ENCODE measurements at places on chromosomes 6 and 20.
A peak's percentile ranks its signal among the peaks of the same experiment; 100 is the strongest.

DNA sequence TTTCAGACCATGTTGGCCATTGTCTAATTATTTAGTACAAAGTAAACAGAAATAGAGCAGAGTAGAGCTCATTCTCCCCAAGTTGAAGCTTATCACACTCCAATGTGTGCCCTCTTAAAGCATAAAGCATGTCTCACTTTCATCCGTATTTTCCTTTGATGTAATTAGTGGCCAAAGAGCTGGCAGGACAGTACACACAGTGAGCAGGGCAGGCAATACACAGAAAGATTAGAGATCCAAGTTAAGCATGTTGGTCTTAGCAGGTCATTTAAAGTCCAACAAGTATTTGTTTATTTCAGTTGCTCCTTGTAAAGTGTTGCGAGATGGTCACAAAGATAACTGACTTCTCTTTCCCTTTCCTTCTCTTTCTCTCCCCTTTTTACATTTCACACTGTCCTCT lies 47.2 kb downstream of the RFX6 start:
- ATAC-seq: no peak

DNA sequence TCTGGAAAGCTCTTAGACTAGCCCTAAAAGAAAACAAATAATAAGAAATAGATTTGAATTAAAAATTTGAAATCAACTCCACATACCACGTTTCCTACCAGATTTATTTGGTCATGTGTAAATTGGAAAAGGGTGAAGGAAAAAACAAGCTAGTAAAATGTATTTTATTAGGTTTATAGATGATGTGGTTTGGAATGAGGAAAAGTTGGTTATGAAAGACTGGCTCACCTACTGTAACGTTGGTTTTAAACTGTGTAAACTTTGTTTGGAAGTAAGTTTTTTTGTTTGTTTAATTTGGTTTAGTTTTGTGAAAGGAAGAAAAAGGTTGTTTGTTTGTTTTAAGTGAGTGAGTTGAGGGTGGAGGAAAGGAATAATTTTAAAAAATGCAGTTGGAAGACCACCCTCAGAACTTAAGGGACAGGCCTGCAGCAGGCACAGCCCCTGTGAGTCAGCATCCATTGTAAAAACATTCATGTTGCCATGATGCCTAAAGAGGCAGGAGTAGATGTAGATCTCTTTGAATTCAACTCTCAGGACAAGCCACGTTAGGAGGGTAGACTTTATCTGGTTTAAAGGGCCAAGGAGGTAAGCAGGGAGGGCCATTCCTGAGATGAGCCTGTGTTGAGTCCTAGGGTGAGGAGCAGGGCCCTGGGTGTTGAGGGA lies 93.7 kb upstream of the SCGN start:
- ATAC-seq: no peak

- no peak for ATAC-seq
These were observed 93.7 kb upstream of the EDN1 start for GRCh38 chr6:12196326-12196936.

DNA sequence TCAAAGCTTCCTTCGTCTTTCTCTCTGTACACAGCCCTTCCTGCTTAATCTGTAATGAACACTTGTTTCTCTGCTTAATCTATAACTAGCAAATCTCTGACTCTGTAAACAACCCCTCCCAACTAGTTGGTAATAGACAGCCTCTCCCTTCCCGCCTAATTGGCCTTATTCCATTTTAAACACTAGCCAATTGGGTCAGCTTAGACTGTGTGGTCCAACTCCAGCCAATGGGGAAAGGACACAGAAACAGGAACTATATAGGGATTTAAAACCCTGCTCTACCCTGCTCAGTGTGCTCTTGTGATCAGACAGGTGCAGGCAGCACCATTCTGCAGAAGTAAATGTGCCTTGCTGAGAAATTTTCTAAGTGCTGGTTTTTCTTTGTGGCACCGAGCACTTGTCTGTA lies 18.5 kb downstream of the CHD6 start:
- no peak for ATAC-seq

GRCh38 chr20:44596876-44597275 lies 14.5 kb downstream of the PKIG start:
- ATAC-seq: peak; percentile 84

DNA sequence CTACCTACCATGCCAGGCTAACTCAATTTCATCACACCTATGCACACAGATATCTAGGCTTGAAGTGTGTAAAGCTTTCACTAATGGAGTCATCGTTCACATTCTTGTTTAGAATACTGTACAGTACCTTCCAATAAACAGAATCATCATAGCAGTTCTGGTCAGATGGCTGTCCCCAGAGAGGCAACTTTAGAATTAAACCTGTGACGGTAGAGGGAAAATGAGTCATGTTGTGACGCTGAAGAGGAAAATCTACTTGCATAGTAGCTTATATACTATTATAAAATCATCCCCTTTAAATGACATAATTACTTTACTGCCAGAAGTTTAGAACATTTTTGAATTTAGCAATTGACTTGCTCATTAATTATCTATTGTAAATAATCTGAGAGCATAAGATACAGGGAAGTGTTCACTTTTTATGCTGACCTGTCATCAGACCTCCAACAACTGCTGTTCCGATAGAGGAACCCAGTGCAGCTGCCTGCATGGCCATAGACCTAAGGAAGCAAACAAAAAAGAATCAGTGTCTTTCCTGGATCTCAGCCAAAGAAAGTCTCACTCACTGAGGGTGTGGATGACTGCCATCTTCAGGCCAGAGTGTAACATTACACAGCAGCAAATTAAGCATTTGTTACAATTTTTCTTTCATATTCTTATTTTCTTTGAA lies 29.8 kb downstream of the RHAG start:
- peak; percentile 55 for ATAC-seq
